ENCODE measurements at places on chromosomes 6 and 20.
A peak's percentile ranks its signal among the peaks of the same experiment; 100 is the strongest.

DNA sequence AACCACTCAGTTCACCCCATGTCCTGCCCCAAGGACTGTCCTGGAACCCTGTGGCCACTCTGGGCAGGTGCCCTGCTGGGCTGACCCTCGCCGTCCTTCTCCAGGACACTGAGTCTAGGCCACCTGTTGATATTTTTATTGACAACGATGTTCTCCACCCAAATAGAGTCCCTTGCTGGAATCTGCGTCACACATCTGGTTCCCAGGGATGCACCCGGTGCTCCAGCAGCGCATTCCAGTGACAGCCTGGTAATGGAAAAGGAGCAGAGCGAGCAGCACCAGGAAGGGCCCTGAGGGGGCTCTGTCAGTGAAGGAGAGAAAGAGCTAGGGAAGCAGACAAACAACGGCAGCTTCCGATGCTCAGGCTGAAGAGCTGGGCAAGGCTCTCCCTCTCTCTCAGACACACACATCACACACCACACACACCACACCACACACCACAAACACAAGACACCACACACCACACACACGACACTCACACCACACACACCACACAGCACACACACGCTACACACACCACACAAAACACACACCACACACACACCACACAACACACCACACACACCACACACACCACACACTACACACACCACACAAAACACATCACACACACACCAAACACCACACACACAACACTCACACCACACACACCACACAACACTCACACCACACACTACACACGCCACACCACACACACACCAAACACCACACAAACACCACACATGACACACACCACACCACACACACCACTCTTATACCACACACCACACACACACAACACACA is 117.9 kb upstream of the THBS2 start:
- no peak for DNase-seq

GRCh38 chr20:35339007-35339406 is 46.8 kb upstream of the FAM83C start:
- DNase-seq, result no peak

DNA sequence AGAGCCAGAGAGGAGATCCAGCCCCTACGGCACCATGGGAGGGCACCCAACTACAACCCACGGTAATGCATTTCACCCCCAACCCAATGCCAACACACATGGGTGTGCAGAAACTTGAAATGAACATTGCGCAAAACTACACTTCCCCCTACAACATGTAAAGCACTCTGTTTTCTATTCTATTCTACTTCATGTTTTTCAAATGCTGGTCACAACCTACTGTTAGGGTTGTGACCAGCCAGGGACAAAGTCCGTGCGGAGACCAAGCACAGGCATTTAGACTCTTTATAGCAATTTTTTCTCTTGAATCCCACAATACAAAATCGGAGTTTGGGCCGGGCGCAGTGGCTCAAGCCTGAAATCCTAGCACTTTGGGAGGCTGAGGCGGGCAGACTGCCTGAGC is 90.6 kb downstream of the MRPL14 start:
- no peak for DNase-seq

GRCh38 chr20:44188752-44189151 is 1.8 kb upstream of the JPH2 start:
- DNase-seq, result no peak

DNA sequence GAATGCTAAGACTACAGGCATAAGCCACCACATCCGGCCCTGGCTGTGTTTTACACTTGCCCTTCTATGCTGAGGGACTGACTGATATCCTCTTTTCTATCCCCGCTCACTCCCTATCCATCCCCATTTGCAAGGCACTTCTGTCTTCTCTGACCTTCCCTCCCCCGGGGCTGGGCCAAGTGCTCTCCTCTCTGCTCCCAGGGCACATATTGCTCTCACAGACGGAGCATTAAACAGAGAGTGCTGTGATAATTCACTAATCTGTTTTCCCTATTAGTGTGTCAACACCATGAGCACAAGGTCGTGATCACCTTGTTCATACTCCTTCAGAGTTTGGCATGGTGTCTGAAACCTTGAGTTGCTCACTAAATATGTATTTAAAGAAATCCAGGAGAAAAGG is 9.0 kb upstream of the SLC2A12 start:
- DNase-seq, result no peak

DNA sequence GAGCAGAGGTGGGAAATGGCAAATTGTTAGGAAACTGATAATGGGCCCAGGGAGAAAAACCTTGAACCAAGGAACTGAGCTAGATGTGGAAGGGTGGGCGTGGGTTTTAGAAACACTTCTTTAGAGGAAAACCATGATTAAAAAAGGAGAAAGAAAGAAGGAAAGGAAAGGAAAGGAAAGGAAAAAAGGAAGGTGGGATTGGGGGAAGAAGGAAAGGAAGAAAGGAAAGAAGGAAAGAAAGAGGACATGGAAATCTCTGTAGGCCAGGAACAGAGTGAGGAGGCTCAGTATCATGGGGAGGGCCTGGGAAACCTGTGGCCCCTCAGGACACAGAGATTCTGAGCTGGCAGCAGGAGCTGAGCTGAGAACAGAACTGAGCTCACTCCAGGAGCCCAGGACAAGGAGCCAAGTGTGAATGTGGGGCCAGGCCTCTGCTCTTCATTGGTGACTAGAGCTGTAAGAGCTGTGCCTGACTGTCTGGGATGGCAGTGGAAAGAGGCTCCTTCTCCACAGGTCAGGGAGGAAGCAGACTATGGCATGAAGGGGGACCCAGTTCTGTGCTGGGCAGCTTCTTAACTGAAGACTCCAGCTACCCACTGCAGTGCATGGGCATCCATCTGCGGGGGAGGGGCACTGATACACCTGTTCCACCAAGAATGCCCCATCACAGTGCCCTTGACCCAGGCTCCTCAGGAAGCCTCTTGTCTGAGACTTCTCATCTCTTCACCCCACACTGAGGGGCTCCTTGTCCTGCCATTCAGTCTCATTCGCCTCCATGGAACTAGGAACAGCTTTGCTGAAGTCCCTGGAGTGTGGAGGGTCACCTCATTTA is 116.1 kb upstream of the BACH2 start:
- DNase-seq, result no peak

DNA sequence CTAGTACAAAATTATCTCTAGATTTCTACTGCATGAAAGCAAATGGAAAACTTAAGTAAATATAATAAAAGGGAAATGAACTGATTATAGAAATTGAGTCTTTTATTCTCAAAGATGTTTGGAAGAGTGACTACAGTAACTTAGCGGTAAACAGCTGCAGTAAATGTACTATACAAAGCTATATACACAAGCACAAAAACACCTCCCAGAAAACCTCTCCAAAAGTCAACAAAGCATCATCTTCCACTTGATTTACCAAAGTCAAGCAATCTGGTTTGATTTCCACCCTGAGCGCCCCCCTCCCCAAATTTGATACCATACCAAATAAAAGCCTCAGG is 142.1 kb upstream of the SHLD1 start:
- DNase-seq, result no peak

- no peak for DNase-seq
Measured at GRCh38 chr20:23226612-23227265, 123.9 kb upstream of the NXT1 start.

- no peak for DNase-seq
Measured at GRCh38 chr20:278607-279571, 11.7 kb downstream of the C20orf96 start.

GRCh38 chr6:112307707-112308106 is 39.4 kb upstream of the RFPL4B start:
- DNase-seq, result no peak

- no peak for DNase-seq
Measured at GRCh38 chr6:126907996-126908395, 210.5 kb upstream of the RSPO3 start.

DNA sequence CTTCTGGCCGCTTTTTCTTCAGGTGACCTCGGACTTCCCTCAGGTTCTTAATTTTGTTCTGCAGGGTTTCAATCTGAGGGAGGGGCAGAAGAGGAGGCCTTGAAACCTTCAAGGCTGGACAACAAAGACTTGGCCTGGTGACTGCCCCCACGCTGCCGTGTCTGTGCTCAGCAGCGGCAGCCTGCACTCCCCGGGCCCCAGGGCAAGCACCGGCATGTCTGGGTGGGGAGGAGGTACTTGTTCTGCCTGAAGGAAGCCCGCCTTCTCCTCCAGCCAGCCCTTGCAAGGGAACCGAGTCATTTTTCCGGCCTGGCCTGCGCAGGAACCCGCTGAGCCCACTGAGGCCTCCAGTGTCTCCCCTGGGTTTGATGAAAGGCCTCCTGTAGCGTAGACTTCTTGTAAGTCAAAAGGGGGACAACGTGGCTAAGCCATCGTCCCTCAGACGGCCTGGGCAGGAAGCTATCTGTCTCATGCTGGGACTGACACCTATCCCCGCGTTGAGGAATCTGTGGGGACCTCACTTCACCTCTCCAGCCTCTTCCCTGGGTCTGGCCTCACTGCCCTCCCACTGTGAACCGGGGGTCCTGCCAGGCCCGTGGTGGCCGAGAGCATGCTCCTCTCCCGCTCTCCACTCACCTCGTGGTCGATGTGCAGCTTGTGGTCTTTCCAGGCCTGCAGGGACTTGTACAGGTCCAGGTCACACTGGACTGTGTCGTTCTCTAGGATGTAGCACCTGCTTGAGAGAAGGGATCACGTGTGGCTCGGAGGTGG is 119.9 kb downstream of the SULF2 start:
- DNase-seq, result no peak

DNA sequence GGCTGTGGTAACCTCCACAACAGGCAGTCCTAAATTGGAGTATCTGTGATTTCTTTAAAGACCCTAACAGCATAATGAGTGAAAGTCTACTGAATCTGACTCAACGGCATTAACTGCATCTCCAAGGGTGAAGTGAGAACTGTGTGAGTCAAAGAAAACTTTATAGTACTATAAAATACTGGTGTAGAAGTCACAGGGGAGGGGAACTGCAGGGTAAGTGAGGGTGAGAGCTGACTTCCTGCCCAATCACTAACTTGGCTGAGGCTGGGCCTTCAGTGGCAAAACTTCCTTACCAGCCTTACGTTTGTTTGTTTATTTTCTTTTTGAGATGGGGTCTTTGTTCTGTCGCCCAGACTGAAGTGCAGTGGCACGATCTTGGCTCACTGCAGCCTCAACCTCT is 109.8 kb downstream of the PTPRK start:
- no peak for DNase-seq

DNA sequence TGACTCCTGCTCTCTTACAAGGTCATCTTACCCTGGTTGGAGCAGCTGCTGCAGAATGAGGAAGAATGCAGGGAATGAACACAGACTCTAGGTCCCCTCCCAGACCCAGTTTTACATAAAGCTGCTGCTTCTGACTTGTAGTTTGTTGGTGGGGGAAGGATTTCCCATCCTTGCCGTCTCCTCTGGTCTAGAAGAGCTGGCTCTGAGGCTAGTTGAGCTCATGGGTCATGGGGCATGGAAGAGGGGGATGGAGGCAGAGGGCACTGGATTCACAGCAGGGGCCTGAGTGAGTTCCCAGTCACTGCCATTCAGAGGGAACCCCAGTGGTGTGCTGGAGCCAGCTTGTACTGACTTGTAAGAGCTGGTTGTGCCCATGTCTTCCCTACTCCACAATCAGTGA is 9.2 kb upstream of the GUCA1A start:
- DNase-seq, result no peak

- DNase-seq, result no peak
Measured at GRCh38 chr6:126955621-126956020, 162.8 kb upstream of the RSPO3 start.

- no peak for DNase-seq
Measured at GRCh38 chr6:34393966-34394305, 1.5 kb upstream of the NUDT3 start.

DNA sequence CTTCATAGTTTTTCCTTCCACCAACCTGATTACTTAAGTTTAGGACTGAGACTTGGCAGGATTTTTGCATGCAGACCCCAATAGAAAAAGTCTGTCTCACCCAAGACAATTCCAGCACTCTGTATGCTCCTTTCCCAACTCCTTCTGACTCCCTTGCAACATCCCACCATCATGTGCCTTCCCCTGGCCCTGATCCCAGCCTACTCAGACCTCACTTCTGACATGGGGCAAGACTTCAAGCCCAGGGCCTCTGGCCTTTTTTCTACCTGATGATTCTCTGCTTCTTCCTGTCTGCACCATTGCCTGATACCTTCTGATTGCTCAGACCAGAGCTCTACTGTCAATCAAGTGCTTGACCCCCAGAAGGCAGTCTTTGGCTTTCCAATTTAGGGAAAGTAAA is 96.6 kb downstream of the HAO1 start:
- DNase-seq, result no peak

GRCh38 chr6:144315981-144316861 is 31.1 kb downstream of the UTRN start:
- no peak for DNase-seq

- no peak for DNase-seq
Measured at GRCh38 chr20:19170148-19170547, 42.3 kb upstream of the SLC24A3 start.

GRCh38 chr6:3227363-3228045 is at the start of gene TUBB2B:
Gene TUBB2B, minus strand, starts transcription at chr6:3227653. Its CDS starts 110 bp downstream, at chr6:3227543.
- no peak for DNase-seq

DNA sequence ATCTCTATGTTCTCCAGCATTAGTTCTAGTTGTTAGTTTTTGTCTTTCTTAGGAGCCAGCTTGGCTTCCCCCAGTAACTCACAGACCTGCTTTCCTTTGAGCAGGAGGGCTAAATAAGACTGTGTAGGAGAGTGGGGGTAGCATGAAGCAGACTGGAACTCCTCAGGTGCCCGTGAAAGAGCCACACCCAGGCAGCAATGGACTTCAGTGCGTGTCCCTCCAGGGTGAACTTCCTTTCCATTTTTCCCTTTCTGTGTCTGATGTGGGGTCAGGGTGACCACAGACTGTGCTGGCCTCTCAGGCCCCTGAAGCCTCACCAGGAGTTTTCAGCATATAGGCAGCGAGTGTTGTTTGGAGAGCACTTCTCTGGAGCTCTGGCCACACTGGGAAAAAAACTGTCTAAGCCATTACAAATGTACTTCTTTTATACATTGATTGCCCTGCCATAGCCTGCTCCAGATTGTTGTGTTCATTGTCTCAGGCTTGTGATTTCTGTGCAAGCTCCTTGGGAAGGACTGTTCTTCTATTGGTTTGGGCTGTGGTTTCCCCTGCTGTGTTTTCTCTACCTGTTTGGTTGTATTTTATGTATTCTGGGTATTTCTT is 55.7 kb downstream of the SH3BGRL2 start:
- DNase-seq, result no peak

GRCh38 chr6:101396548-101397173 is 3.2 kb downstream of the GRIK2 start:
- DNase-seq, result peak; percentile 2

- no peak for DNase-seq
Measured at GRCh38 chr6:15510536-15511247, 152.1 kb downstream of the DTNBP1 start.

DNA sequence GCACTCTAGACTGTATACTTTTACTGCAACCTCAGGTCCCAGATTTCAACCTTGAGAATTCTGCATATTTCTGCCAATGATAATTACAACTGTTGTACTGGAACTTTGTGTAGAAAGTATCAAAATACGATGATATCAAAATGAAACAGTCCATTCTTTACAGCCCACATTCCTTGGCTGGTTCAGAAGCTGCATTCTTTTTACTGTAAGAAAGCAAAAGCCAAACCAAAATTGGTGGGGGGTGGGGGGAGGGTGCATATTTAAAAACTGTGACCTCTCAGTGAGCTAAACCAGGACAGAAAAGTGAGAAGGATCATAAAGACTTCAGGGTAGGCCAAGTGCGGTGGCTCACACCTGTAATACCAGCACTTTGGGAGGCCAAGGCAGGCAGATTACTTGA is 41.8 kb upstream of the UBR2 start:
- DNase-seq, result no peak

GRCh38 chr6:45185403-45186251 is 142.5 kb upstream of the RUNX2 start:
- no peak for DNase-seq

GRCh38 chr20:47969426-47969825 is 184.1 kb upstream of the SULF2 start:
- DNase-seq, result no peak

- no peak for DNase-seq
Measured at GRCh38 chr6:38264605-38265004, 375.1 kb downstream of the BTBD9 start.
